ENCODE measurements at places on chromosomes 5 and 9.

- DNase-seq, result no peak
Measured at GRCh38 chr5:93708442-93708841, 33.0 kb downstream of the POU5F2 start.

DNA sequence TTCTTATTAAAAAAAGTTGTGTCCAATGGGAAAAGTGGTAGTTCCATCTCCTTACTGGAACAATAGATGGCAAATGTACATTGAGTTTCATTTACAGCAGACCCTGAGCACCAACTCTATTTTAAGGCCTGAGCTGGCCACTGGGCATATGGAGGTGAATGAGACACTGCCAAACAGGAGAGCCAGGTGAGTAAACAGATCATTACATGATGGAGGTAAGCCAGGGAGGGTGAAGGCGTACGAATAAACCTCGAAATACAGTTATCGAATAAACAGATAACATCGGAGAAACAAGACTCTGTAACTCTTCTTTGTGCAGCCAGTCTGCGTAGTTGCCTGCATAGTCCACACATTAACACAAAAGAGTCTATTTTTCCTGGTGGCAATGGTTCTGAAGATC lies 446.4 kb upstream of the KLF4 start:
- DNase-seq, result no peak

DNA sequence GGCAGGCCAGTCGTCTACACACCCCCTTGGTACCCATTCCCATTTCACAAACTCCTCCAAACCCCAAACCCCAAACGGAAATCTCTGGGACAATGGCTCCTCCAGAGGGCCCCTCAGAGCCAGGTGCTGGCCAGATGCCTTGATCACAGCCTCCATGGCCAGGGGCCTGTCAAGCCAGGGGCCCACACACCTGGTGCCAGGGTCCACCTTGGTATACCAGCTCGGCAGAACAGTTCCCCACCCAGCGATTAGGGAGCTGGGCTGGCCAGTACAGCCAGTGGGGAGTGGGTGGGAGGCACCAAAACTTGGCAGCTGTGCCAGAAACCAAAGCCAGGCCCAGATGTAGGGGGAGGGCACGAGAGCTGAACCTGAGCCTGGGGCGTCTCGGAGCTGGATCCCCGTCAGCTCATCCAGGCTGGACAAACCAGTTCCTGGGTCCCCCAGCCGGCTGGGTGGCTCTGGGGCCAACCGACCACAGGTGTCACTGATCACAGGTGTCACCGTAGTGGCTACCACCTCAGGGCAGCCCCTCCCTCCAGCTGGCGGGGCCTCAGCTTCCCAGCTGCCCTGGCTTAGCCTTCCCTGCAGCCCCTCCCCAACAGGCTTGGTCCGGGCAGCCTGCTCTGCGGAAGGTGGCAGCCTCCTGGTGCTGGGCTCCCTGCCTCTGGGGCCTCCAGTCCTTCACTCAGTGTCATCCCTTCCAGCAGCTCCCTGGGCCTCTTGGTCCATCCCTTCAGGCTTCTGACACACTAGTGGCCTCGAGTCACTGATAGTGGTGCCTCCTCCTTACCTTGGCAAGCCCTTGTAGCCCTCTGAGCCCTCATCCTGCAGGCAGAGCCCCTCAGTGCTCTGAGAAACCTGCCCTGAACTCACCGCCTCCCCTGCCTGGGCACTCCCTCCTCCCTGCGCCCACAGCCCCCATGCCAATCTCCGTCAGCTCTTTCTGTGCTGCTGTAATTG lies 6.6 kb upstream of the RMND5B start:
- DNase-seq, result no peak

- DNase-seq, result no peak
Measured at GRCh38 chr9:36898431-36899020, 135.5 kb downstream of the PAX5 start.

Data from activated T-cell treated with anti-CD3 and anti-CD28 coated beads, Interleukin-2, amount 50 U/mL, for 24 hours (primary cell).